ENCODE measurements at places on chromosomes 11 and 22.

DNA sequence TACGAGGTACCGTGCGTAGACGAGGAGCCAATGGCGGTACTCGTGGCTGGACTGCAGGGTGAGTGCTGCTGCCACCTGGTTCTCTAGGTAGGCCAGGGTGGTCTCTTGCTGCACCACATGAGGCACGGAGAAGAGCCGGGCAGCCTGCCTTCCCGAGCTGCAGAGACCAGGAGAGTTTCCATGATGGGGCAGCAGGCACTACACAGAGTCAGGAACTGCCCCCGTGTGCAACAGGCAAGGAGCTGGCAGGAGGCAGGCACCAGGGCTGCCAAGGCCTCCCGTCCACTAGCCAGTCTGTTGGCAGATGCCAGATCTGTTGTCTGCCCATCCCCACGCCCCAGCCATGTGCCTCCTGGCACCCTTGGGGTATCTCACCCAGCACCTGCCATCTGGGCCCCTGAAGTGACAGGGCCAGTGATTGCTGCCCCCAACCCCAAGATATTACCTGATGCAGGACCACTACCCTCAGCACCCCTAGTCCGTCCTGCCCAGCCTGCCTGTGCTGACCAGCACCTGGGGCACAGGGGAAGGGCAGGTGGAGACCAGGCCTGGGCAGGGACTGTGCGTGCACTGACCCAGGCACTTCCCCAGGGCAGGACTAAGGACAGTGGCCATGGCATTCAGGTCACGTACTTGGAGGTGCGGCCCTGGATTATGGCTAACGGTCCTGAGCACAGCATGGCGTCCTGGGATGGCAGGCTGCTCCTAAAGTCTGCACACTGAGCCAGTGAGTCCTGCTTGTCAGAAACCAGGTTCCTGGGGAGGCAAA, 62.0 kb upstream of the CLTCL1 start:
- no peak for DNase-seq

- no peak for DNase-seq
Observed at GRCh38 chr11:126337474-126338241, 17.8 kb upstream of the ST3GAL4 start.

DNA sequence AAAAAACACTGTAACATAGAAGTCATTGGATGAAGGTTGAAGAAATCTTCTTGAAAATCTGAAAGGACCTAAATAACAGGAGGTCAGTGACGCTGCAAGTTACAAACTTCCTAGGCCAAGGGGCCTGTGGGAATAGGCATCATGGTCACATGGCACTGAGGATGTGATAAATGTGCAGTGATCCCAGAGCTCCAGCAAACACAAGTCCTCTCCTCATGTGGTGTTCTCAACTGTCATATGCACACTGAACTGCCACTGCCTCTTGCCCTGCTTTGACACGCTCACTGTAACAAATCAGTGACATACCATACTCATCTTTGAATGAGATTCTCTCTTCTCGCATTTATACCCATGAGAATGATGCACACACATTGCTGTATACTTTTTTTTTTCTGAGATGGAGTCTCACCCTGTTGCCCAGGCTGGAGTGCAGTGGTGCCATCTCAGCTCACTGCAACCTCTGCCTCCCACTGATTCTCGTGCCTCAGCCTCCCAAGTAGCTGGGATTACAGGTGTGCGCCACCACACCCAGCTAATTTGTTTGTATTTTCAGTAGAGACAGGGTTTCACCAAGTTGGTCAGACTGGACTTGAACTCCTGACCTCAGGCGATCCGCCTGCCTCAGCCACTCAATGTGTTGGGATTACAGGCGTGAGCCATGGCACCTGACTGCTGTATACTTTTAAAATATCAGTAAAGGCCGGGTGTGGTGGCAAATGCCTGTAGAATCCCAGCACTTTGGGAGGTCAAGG, 65.1 kb upstream of the YPEL1 start:
- no peak for DNase-seq

DNA sequence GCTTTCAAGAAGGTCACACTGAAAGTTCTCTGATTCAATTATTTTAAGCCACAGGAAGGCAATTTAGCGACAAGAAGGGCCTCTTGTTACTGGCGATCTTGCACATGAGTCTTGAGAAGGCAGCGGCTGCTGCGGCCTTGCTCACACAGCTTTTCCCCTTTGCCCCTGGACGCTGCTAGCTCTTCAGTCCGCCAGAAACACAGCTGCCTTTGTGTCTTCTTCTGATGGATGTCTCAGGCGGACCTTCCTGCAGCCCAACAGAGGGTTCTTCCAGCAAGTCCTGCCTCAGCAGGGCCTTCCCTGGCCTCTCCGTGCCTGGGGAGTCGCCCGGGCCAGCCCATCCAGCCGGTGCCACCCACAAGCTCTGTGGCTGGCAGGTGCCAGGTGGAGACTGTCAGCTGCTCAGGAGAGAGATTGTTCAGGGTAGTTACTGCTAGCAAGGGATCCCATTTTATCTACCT, 59.4 kb downstream of the PKNOX2 start:
- DNase-seq, result no peak

DNA sequence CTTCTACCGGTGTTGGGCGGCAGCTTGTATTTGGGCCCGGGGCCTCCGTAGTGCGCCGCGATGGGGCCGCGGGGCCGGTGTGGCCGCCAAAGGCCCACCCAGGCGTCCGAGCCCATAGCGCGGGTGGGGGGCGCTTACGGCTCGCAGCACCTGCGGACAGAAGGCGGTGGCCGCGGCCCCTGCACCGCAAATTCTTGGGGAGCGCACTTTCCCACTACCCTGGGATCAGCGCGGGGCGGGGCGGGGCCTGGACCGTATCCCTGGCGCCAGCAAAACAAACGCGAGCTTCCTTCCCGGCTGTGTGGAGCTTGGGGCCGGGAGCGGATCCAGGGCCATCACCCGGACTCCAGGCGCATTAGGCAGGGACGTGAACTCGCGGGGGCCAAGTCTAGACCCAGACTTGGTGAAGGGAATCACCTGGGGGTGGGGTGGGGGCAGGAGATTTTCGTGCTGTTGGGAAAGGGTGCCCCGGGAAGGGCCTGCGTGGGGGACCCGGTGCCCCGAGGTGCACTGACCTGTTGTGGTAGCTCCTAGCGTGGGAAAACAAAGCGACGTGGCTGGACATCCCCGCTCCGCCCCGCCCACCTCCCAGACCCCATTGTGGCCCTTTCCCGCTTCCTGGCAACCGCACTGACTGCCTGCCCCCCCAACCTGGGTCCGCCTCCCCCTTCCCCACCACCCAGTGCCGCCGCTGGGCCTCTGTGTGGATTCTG, 2.3 kb upstream of the TYMP start:
- DNase-seq, result no peak

GRCh38 chr11:94455861-94456260, 37.8 kb downstream of the MRE11 start:
- no peak for DNase-seq

DNA sequence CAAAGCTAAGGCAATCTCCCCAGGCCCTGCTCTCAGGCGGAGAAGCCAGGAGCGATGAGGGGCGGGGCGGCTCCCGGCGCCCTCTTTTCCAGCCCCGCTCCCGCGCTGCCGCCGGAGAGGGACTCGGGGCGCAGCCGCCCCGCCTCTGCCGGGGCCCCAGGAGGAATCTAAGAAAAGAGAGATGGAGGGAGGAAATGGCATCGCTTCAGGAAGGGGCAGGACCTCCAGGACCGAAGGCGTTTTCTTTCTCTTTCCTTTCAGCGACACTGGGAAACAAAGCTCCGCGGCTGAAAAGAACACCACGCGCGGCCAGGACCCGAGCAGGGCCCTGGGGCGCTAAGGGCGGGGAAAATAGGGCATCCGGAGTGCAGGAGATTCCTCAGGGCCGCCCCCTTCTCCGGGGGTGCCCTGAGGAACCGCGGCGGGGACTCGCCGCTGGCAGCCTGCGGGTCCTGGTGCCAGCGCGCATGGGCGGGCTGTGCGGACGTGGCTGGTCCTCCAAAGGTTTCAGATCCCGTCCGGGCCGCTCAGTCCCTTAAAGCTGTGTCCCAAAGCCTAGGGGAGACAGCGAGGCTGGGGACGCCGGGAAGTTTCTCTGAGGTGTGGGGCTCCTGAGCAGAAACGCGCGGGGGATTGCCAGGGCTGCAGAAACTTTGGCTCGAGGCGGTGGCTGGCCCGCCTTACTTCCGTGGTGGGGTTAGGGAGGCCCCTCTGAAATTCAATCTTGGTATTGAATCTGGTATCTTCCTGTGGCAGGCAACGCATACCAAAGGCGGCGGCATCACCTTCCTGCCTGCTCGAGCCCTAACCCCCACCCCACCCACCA, 2.8 kb upstream of the BSX start:
- DNase-seq, result no peak

GRCh38 chr11:69114362-69114761, 41.4 kb upstream of the SMIM38 start:
- DNase-seq, result no peak

DNA sequence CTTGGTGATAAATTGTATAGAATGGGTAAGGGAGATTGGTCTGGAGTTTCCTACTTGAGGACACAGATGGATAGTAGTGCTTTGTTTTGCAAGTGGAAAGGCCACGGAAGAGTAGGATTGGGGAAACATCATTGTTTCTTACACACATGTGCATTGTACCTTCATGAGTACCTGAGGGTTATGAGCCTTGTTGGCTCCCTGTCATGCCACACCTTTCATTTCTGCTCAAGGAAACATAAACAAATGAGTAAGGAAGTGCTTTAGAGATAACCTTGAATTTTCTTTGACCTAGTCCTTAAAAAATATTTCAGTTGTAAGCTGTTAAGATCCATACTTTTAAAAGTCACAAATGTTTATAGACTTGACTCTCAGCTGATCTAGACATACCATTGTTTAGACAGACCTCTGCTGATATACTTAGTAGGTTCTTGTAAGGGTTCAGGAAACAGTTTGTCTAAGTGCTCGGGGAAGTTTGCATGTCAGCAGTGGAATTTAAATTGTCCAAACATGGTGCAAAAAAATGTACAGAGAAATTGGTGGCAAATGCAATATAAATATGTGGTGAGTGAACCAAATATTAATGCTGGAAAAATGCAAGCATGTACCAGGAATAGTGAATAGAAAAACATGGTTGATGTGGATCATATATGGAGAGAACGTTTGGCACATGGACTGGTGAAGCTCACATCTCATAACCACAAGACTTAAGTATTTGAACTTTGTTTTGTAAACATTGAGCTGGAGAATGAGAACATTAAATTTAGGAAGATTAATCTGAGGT, 40.9 kb downstream of the GAS2 start:
- DNase-seq, result no peak

- no peak for DNase-seq
Observed at GRCh38 chr11:65227879-65228278, 33.9 kb upstream of the POLA2 start.

DNA sequence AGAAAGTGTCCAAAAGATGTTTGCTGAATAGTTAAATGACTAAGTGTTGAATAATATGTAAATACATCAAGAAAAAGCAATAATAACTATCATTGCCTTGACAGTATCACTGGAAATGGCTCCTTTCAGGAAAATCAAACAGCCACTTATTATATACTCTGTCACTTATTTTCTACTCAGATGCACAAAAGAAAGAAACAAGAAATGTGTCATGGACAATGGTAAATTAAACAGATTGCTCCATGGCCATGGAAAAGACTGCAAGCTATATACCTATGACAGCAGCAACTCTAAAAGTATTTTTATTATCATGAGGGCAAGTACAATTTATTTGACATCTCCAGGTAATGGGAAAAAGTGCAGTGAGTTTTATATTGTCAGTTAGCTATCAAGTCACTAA, 52.9 kb upstream of the GUCY1A2 start:
- DNase-seq, result no peak

- no peak for DNase-seq
Observed at GRCh38 chr11:114678125-114679036, at the start of gene NXPE2. Gene NXPE2, plus strand, starts transcription at chr11:114678527. Its CDS starts 49 bp downstream, at chr11:114678576.

- no peak for DNase-seq
Observed at GRCh38 chr11:130209128-130209932, 49.7 kb downstream of the ST14 start.

- no peak for DNase-seq
Observed at GRCh38 chr11:122162095-122162494, 46.1 kb upstream of the BLID start.

DNA sequence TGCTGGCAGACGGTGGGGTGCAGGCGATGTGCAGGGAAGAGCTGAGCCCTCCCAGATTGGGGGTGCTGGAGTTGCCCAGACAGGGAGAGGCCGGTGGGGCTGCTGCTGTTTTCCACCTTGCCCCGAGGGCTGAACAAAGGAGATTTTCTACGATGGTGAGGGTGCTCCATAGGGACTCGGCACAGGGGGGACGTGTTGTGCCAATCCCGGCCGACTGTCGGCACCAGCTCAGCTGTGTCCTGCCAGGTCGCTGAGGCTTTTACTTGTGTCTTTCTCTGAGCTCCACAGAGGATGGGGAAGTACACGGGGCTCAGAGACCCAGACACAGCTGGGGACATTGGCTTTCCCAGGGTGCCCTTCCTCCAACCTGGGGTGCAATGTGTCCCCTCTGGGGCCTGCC, 816.8 kb downstream of the BRD1 start:
- no peak for DNase-seq

DNA sequence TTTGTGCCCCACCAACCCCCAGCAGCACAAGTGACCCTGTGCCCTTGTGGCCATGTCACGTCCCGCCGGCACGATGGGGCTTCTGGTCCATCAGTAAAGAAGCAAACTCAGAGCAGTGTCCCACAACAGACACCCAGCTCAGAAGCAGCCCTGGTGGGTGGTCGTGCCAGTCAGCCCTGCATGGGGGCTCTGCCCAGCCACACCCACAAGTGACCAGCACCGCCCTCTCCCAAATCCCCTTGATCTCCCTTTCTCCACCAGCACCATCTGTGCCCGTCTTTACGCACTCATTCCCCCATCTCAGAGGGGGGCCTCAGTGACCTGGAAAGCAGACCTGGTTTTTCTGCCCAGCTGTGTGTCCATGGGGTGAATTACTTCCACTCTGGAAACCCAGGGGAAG, 149.1 kb downstream of the DSCAML1 start:
- no peak for DNase-seq

- no peak for DNase-seq
Observed at GRCh38 chr11:44766112-44766971, 39.6 kb downstream of the TSPAN18 start.

- no peak for DNase-seq
Observed at GRCh38 chr11:68014157-68014946, 4.2 kb downstream of the ALDH3B1 start.

- no peak for DNase-seq
Observed at GRCh38 chr11:30585125-30585891, 845 bp downstream of the MPPED2 start.

DNA sequence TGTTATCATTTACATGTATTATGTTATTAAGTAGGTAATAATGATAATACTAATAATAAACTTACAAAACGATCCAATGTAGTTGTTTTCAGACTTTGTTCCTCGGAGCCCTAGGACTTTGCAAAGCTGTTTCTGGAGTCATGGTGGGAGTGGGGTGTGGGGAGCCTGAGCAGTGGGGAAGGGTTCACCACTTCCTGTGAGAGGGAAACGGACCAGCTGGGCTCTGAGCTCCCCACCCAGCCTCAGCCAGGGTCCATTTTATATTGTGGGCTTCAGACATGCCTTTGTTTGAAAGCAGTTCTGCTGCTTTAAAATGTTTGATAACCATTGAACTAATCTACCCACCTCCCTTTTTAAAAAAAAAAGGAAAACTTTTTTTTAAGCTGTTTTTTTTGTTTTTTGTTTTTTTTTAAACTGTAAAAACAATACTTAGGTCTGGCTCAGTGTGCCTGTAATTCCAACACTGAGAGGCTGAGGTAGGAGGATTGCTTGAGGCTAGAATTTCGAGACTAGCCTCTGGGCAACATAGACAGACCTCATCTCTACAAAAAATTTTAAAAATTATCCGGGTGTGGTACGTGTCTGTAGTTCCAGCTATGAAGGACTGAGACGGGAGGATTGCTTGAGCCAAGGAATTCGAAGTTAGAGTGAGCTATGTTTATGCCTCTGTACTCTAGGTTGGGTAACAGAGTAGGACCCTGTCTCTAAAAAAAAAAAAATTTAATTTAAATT, 7.0 kb downstream of the SERPING1 start:
- no peak for DNase-seq

GRCh38 chr22:31451709-31452571, 37.7 kb downstream of the EIF4ENIF1 start:
- no peak for DNase-seq

All from activated T-helper 1 cell treated with Interleukin-2 at 50 U/mL for 16 hours (primary cell).